Right forelimb (tissue), 1 donor: ENCODE measurements at places on chromosomes 3 and 15.

- DNase-seq, result no peak
Observed at GRCh38 chr15:27486683-27487647, 516.0 kb downstream of the GABRG3 start.

DNA sequence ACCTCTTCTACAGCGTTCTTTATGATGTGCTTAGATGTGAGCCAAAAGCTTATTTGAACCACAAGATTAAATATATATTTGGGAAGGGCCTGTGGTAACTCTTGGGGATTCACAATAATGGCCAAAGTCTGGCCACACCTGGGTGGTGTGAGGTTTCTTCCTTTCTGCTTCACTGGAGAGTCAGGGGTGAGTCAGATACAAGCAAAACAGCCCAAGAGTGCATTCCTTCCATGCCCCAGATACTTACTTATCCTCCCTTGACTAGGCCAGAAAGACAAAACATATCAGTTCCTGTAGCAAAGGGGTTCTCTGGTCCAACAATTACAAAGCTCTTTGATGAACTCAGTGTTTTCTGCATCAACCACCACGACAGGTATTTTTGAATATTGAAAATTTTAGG lies 941 bp downstream of the ZBED2 start:
- DNase-seq, result no peak

GRCh38 chr3:110732420-110732819 lies 339.2 kb upstream of the NECTIN3 start:
- no peak for DNase-seq

DNA sequence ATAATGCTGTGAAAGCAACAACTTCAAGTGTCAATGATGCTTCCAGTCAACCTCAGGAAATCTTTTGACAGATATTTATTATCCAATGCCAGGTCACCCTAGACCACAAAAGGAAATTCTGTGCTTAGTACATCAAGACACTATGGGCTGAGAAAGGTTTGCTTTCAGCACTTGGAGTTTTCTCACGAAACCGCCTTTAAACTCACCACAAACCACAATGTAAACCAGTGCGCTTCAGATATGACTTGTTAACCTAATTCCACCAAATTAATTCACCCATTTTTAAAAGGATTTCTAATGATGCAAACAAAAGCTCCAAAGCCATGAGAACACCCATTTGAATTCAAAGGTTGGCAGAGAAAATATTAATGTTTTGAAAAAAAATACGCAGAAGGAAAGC lies 292.9 kb upstream of the NR2F2 start:
- no peak for DNase-seq
